ENCODE measurements at places on chromosomes 1 and 21.

GRCh38 chr1:65845535-65846060 is 52.9 kb downstream of the PDE4B start:
- DNase-seq = no peak

- no peak for DNase-seq
Measured at GRCh38 chr1:209266590-209267205, 316.8 kb upstream of the CAMK1G start.

DNA sequence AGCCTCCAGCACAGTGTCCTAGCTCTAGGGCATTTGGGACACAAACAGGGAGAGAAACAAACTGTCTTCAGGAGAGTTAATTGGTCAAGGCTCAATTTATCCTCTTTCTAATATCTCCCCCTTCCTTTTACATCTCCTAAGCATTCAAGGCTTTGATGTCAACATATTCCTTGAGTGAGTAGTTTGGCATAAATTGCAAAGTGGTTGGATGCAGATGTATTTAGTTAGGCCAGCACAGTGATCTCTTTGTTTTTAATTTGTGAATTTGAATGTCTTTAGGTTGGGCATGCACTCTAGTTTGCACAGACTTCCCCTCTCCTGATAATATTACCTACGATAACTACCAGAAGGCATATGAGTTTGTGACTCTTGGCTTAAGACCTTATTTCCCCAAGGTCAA is 12.5 kb upstream of the OLFML2B start:
- DNase-seq = no peak

DNA sequence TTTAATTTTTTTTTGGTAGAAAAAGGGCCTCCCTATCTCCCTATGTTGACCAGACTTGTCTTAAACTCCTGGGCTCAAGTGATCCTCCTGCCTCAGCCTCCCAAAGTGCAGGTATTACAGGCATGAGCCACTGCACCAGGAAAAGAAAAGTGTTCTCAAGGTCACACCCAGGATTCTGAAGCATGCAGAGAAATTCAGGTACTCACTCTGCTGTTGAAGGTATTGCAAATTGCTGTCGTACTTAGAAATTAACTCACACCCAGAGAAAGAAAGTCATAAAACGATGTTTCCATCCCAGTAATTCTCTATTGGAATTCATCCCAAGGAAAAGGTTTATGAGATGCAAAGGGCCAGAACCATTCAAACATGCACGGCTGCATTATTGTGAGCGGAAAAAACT is 73.7 kb downstream of the DHRS3 start:
- DNase-seq = no peak

DNA sequence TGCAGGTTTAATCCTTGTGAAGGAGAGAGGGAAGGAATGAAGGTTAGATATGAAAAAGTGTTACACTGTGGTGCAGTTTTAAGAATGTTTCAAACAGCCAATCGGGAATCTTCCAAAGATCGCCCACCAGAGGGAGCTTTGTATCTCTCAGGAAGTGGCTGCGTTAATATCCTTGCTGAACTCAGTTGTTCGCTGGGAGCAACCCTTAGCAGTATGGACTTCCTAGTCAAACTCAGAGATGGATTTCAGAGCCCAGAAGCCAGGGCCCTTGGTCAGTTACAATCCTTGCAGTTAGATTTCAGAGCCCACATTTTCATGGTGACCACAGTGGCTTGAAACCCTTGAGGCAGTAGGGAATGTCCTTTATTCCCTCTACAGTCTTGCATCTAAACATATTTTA is 136.2 kb downstream of the NTNG1 start:
- DNase-seq = no peak

DNA sequence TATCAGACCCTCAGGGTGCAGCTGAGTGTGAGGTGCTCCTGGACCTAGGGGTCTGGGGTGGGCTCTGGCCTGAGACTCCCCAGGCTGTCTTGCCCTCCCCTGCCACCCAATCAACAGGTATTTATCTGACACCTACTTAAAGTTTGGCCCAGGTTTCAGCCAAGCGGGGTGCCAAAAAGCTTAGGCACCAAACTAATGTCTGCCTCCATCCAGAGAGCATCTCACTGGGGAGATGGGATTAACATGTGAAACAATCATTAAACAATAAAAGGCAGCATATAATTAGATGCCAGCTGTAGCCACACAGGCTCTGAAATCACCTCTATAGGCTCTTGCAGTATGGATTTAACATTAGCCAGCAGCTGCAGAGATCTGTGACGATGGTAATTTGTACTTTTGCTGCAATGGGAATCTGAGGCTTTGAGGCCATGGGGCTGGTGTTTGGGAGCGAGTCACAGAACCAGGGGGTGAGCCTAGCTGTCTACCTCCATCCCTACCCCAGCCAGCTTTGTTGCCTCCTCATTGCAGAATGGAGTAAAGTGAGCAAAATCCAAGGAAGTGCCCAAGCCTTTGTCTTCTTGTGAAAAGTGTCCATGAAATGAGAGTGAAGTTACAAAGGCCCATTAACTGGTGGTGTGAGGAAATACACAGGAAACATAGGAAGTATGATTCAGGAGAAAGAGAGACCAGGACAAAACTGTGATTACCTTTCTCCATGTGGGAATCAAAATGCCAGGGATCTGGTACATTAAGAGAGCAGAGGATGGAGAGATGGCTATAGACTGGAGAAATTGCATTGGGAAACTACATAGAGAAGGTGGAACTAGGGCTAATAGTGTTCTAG is 36.1 kb downstream of the EIF2D start:
- DNase-seq = no peak

DNA sequence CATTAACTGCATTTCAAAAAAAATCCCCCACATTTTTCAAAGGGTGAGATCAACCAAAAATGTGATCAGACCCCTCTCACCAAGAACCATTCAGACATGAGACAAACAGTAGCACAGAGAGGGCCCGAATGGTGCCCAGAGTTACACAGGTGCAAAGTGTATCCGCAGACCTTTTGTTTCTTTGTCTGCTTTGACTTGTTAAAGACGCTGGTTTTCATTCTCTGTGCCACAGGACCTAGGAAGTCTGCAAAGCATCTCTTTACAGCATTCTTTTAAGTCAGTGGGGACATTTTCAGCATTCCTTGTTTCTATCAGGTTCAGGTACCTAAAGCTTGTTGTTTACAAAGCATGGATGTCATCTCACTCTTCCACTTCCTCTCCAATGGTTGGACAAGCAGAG is 87.2 kb upstream of the MAP1LC3C start:
- no peak for DNase-seq

DNA sequence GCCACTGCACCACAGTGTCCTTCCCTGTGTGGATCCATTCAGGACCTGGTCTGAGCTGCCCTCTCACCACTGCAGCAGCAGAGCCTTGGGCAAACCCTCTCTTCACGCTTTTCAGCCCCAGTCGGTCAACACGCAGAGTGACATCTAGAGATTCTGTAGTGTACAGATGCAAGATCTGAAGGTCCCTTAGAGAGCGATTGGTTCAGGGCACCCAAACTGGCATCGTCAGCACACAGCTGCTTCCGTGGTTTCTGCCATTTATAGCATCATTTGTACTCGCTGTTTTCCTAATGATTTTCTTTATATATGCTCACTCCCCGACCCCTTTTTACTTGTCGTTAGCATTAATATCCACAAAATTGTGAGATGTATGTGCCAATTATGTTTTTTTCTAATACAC is 1.5 kb upstream of the ASCL5 start:
- DNase-seq = no peak

DNA sequence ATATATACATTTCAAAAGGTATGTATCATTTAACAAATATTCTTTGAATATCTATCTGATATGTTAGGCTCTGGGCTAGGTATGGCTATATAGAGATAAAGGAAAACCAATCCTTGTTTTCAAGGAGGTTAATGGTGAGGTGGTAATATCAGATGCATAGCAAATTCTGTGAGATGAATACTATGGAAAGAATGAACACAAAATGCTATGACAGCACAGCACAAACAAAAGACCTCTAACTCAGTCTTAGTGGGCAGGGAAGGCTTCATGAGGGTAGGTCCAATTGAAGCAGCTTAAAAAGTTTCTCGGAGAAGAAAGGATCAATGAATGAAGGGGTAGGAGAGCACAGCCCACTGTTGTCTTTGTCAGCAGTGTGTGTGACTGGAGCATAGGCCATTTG is 27.2 kb downstream of the FASLG start:
- no peak for DNase-seq

GRCh38 chr1:18951416-18951815 is 5.1 kb downstream of the IFFO2 start:
- DNase-seq = no peak

DNA sequence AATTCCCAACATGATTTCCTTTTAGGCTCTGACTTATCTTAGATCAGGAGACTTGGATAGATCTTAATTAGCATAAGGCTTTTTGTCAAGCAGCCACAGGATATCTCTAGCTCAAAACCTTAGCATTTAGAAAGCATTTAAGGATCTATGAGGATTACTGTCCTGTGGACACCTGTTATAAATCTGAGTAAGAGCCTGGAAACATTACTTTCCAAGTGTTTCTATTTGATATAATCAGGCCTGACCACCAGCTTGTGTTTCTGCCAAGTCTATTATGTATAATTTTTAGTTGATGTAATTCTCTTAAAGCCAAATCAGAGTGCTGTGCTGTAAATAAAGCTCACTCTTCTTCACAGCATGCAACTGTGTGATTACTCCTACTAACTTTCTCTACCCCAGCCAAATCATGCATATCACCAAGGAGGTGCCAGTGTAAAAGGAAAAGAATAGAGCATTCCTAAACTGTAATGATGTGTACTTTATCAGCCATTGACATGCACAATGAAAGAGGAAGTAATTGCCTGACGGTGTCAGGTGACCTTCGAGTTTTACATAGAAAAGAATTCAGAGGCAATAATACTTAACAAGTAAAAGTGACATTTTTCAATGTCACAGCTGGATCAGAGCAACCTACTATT is 309.9 kb upstream of the PRMT6 start:
- DNase-seq = no peak

DNA sequence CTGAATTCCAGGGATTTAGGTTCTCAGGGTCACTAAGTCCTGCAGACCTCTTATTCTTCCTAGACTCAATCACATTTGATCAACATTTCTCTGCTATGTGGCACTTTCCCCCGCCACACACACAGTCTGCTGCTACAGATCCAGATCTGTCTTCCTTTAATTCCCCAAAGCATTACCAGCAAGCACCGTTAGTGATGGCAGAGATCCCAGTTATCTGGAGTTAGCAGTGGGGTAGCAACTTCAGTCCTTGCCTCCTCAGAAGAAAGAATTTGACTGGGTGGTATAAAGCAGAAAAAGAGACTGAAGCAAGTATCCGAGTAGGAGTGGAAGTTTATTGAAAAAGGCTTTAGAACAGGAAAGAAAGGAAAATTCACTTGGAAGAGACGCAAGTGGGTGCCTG is 100.4 kb upstream of the ETV3 start:
- no peak for DNase-seq

DNA sequence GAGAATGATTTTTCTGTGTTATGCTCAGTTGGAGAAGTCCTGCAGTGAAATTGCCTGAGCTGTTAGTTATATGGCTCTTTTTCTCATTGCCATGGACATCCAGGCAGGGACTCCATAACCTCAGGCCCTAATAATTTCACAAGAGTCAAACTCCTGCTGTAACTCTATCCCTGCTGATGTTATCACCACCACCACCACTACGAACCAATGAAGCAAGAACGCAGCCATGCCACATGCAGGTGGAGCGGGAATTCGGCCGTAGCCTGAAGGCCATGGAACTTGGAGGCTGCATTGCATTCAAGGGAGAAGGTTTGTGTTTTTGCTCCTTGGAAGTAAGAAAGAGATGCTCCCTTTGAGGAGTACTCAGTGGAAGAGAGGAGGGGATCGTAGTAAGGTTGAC is 16.8 kb upstream of the DLGAP3 start:
- DNase-seq = no peak

DNA sequence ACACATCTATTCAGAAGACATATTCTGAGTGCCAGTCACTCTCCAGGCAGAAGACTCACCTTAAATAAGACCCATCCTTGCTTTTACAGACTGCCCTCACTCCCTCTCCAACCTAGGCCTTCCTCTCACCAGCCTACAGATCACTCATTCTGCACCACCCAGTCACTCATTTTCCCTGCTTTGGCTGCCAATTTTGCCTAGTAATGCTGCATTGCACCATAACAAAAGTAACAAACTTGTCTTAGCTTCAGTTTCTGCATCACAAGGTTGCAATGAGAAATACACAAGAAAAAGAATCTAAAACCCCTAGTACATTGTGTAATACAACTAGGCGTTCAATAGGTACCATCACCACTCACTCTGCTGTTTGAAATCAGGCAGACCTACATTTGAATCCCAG is 292.4 kb downstream of the PLPP3 start:
- DNase-seq = no peak
